ENCODE measurements at places on chromosomes 7 and 10. TPM values are rescaled to one million over a fixed set of nuclear protein-coding genes. Genes with fewer than 3 reads are reported as not detected.

The VAX1 gene
- total RNA-seq: not detected

The STYXL1 gene
- total RNA-seq: 27.3 TPM

The C10orf62 gene
- not detected for total RNA-seq

The SERPINE1 gene
- total RNA-seq: 14.7 TPM

The PDK4 gene
- total RNA-seq: 399 TPM

The EPDR1 gene
- 37.6 TPM for total RNA-seq

The WDFY4 gene
- total RNA-seq: 6.4 TPM

The KCTD7 gene
- total RNA-seq: 20.6 TPM

The MUC12 gene
- 2.7 TPM for total RNA-seq

The LRRC61 gene
- total RNA-seq: 14.0 TPM

The DNAH11 gene
- 1.7 TPM for total RNA-seq

The CYP26C1 gene
- not detected for total RNA-seq

The TAS2R41 gene
- total RNA-seq: not detected

The H2BK1 gene
- not detected for total RNA-seq

The AZGP1 gene
- 2.7 TPM for total RNA-seq

Measured in vagina (tissue), 2 donors.